ENCODE measurements at places on chromosomes 6 and 20.

GRCh38 chr20:45842169-45842812, 8.7 kb downstream of the SNX21 start:
- no peak overlapping the region for H3K27ac ChIP-seq
- no peaks in the 10 kb centered on the region for H3K27me3 ChIP-seq
- no peak for DNase-seq

GRCh38 chr6:96089173-96089572, 73.4 kb downstream of the FUT9 start:
- H3K36me3 ChIP-seq = no peaks in the 10 kb centered on the region
- no peaks in the 10 kb centered on the region for H3K27me3 ChIP-seq
- no peak overlapping the region for H3K4me3 ChIP-seq
- no peaks in the 10 kb centered on the region for H3K4me1 ChIP-seq
- no peak overlapping the region for H3K27ac ChIP-seq
- DNase-seq = no peak

GRCh38 chr20:48275286-48276020, 490.2 kb upstream of the SULF2 start:
- no peak overlapping the region for H3K4me3 ChIP-seq
- DNase-seq = no peak
- no peaks in the 10 kb centered on the region for H3K27me3 ChIP-seq
- H3K36me3 ChIP-seq = no peaks in the 10 kb centered on the region
- H3K27ac ChIP-seq = no peak overlapping the region

DNA sequence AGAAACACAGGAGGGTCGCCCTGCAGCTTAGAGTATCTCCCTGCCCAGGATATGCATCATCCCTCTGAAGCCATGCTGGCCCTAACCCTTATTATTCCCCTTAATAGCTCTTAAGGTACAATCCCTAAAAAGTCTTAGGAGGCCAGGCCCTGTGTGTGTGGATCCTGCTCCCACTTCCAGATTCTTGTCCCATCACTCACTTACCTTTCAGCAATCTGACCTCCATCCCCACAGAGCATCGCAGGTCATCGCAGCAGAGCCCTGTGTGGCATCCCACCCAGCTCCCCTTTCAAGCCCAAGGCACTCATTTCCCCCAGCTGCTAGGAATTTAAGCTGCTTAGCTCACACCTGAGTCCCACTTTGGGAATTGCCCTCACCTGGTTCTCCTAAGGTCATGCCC, 223.8 kb upstream of the SMLR1 start:
- DNase-seq = no peak
- no peaks in the 10 kb centered on the region for H3K36me3 ChIP-seq
- H3K27ac ChIP-seq = no peak overlapping the region
- no peaks in the 10 kb centered on the region for H3K4me1 ChIP-seq
- no peak overlapping the region for H3K4me3 ChIP-seq

GRCh38 chr6:12147557-12148316, 135.6 kb downstream of the HIVEP1 start:
- no peaks in the 10 kb centered on the region for H3K36me3 ChIP-seq
- H3K27ac ChIP-seq = no peak overlapping the region
- no peaks in the 10 kb centered on the region for H3K4me1 ChIP-seq
- H3K4me3 ChIP-seq = no peak overlapping the region
- DNase-seq = no peak

DNA sequence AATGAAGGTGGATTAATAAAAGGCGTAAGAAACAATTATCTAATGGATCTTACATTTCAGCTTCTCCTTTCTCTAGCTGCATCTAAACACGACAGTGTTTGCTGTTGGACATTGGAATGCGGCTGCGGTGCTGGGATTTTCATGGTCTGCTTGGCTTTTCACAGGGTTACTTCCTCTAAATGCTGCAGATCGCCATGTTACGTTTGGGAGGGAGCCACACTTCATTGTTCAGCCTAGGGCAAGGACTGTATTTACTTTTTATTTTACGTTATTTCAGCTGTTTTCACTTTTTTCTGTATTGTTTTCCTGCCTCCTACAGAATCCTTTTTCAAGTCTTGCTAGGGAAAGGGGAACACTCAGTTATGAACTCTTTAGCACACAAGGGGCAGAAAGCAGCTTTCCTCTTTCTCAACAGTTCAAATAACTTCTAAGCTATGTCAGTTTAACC, 97.9 kb upstream of the MTHFD1L start:
- H3K27ac ChIP-seq = no peak overlapping the region
- H3K27me3 ChIP-seq = no peaks in the 10 kb centered on the region
- no peaks in the 10 kb centered on the region for H3K4me1 ChIP-seq
- H3K4me3 ChIP-seq = no peak overlapping the region

DNA sequence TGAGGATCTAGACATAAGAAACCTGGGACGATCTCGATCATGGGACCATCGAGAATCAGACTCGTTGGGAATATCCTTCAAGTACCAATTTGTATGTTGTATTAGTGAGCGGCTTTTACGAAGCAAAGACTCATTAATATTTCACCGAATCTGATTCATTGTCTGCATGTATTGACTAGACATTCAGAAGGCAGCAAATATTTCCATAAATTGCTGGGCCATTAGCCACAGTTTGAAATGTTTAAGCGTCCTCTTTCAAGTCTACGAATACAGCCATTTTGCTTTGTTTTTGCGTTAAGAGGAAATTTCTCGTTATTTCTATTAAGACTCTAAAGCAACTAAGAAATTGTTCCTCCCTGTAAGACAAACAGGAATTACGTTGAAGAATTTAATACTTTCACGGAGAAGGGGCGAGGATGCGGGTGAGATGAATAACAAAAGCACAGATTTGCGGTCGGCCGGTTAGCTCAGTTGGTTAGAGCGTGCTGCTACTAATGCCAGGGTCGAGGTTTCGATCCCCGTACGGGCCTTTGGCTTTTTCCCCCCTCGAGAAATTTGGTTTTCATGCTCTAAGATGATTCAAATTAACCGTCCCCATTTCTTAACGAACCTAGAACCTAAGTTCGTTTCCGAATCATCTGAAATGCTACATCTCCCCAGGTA, 18.5 kb downstream of the POM121L2 start:
- no peak overlapping the region for H3K27ac ChIP-seq
- H3K27me3 ChIP-seq = peaks cover 79% of the 10 kb centered on the region
- H3K4me1 ChIP-seq = no peaks in the 10 kb centered on the region
- H3K4me3 ChIP-seq = no peak overlapping the region
- DNase-seq = no peak
- H3K36me3 ChIP-seq = no peaks in the 10 kb centered on the region

- no peak for DNase-seq
- no peaks in the 10 kb centered on the region for H3K36me3 ChIP-seq
- H3K27ac ChIP-seq = no peak overlapping the region
- H3K4me3 ChIP-seq = no peak overlapping the region
These were observed 296.3 kb upstream of the JAG1 start for GRCh38 chr20:10970109-10970508.

DNA sequence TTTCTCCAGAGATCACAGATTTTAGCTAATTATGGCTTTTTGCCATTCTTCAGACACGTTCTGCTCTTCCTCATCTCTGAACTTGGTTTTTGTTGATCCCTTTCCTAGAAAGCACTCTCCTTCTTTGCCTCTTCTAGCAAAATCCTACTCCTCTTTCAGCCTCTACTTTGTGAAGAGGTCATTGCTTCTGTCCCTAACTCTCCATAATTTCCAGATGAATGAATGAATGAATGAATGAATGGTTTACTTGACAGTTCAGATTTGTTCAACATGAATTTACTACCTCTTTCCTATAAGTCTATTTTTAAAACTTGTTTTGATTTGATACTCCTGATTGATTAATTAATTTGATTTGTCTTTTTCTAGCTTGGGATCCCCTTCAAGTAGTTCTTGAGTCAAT, 94.0 kb upstream of the IFNGR1 start:
- DNase-seq = no peak
- H3K27ac ChIP-seq = no peak overlapping the region
- H3K4me1 ChIP-seq = peaks cover 4% of the 10 kb centered on the region
- H3K27me3 ChIP-seq = no peaks in the 10 kb centered on the region
- no peak overlapping the region for H3K4me3 ChIP-seq

- no peaks in the 10 kb centered on the region for H3K27me3 ChIP-seq
- peaks cover 58% of the 10 kb centered on the region for H3K36me3 ChIP-seq
- DNase-seq = peak; percentile 18
- H3K27ac ChIP-seq = no peak overlapping the region
- H3K4me3 ChIP-seq = no peak overlapping the region
- H3K4me1 ChIP-seq = no peaks in the 10 kb centered on the region
These were observed 42.0 kb upstream of the PLCG1 start for GRCh38 chr20:41095110-41095969.

DNA sequence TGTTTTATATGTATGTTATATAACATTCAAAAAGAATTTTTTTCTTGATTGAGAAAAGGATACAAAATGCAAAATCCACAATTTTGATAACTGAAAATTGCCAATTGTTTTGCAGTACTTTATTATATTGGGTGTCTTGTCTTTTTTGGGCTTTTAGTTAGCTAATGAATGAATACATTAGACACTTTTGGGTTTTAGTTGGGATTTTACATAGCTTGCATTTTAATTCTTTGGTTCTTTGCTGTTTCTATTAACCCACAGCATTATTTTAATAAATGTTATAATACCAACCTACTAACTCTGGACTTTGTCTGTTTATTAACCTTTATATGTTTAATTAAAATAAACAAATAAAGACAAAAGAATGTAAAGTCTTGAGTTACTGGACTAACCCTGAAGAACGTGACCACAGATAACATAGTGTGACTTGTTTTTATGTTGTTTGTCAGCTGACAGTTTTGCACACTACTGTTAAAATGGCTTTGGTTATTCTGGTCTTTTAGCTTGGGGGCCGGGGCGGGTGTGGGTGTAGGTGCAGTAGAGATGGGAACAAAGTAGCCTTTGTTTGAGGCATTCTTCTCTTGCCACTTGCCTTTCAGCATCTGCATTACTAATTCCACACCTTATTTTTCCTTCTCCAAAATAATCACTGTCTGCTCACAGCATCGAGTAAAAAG, 159.1 kb downstream of the QKI start:
- DNase-seq = no peak
- H3K36me3 ChIP-seq = peaks cover 10% of the 10 kb centered on the region
- no peak overlapping the region for H3K27ac ChIP-seq
- H3K27me3 ChIP-seq = no peaks in the 10 kb centered on the region

DNA sequence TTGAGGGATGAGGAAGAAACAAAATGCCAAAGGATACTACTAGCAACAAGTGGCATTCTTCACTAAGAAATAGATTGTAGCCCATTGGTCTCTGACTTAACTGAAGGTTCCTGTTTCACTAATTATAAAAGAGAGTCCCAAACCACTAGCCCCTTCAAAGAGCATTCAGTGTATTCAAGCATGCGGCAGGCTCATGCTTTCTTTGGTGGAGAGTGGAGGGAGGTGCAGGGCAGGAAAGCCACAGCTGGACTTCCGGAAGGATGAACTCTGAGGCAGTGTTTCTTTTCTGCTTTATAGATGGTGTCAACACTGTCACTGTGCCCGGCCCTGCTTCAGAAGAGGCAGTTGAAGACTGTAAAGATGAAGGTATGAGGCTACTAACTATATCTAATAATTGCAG, 636.1 kb downstream of the KIF16B start:
- H3K4me1 ChIP-seq = no peaks in the 10 kb centered on the region
- no peak overlapping the region for H3K4me3 ChIP-seq
- H3K27ac ChIP-seq = no peak overlapping the region
- no peaks in the 10 kb centered on the region for H3K27me3 ChIP-seq

GRCh38 chr6:1729750-1730140, 120.0 kb downstream of the FOXC1 start:
- no peaks in the 10 kb centered on the region for H3K4me1 ChIP-seq
- no peaks in the 10 kb centered on the region for H3K27me3 ChIP-seq
- DNase-seq = no peak
- no peak overlapping the region for H3K4me3 ChIP-seq
- H3K27ac ChIP-seq = no peak overlapping the region

DNA sequence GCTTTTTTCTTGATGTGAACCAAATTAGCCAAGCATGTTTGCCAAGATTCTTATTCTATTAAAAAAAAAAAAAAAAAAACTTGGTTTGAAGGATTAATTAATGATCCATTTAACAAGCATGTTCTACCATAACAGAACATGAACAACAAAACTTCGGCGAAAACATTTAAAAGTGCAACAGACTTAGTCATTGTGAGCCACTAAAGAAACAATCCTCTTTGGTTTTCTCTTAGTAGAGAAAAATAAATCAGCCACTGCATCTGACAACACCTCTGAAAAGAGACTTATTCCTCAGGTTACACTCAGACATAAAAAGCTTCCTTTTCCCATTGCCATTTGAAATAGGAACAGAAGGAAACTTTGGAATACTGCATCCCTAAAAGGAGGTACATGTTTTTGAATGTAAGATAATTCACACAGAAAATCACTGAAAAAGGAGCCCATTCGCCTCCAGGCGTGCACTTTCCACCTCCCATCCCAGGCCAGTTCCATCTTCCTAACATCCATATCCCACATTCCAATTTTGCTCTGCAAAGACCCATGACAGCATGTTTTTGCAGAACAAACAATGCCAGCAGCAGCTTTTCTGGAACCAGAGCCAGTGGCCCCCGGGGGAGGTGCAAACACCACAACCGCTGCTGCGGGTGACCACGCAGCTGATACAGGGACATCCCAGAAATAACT, 79.5 kb downstream of the ZMYND8 start:
- H3K27me3 ChIP-seq = no peaks in the 10 kb centered on the region
- no peak overlapping the region for H3K27ac ChIP-seq
- H3K36me3 ChIP-seq = peaks cover 32% of the 10 kb centered on the region
- no peak overlapping the region for H3K4me3 ChIP-seq
- H3K4me1 ChIP-seq = no peaks in the 10 kb centered on the region

DNA sequence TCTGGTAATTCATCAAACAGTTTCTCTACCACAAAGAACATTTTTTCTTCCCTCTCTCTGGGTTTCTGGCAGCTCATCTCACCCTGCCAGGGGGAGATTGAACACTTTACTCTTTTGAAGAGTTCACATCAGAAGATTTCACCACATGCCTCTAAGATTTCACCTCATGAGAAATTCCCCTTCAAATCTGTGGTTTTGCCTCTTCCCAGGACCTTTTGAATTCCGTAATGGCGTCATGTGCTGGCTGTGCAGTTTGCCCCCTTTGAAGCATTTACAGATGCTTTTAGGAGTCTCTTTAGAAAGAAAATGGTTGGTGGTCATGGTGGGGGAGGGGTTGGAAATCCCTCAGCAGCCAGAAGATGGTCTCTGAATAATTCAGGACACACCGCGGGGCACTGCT, 486.1 kb downstream of the QKI start:
- H3K27ac ChIP-seq = no peak overlapping the region
- no peak for DNase-seq
- H3K4me1 ChIP-seq = no peaks in the 10 kb centered on the region
- H3K36me3 ChIP-seq = no peaks in the 10 kb centered on the region
- H3K27me3 ChIP-seq = no peaks in the 10 kb centered on the region
- H3K4me3 ChIP-seq = no peak overlapping the region

DNA sequence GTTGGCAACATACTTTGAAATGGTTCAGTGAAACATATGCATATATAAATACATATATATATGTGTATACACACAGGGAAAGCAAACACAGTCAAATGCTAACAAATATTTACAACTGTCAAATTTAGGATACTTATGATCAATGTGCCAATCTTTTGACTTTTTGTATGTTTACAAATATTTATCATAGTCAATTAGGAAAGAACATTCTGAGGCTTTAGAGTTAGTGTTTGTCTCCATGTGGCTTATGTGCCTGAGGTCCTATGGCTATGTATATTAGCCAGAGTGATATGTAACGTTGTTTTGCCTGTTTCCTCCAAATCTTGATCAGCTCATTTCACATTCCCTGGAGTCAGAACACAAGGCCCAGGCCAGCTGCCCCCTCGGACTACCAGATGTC, 126.5 kb upstream of the MAN1A1 start:
- no peak overlapping the region for H3K4me3 ChIP-seq
- H3K4me1 ChIP-seq = no peaks in the 10 kb centered on the region
- H3K27ac ChIP-seq = no peak overlapping the region
- no peaks in the 10 kb centered on the region for H3K27me3 ChIP-seq
- no peaks in the 10 kb centered on the region for H3K36me3 ChIP-seq

All from effector memory CD4-positive, alpha-beta T cell (primary cell).